ENCODE measurements at places on chromosomes 1 and 21.
A peak's percentile ranks its signal among the peaks of the same experiment; 100 is the strongest.

- peak; percentile 57 for DNase-seq
These were observed 56.5 kb upstream of the SELENON start for GRCh38 chr1:25743164-25744139.

- no peak for DNase-seq
These were observed 17.8 kb upstream of the HSD3B1 start for GRCh38 chr1:119489201-119489600.

DNA sequence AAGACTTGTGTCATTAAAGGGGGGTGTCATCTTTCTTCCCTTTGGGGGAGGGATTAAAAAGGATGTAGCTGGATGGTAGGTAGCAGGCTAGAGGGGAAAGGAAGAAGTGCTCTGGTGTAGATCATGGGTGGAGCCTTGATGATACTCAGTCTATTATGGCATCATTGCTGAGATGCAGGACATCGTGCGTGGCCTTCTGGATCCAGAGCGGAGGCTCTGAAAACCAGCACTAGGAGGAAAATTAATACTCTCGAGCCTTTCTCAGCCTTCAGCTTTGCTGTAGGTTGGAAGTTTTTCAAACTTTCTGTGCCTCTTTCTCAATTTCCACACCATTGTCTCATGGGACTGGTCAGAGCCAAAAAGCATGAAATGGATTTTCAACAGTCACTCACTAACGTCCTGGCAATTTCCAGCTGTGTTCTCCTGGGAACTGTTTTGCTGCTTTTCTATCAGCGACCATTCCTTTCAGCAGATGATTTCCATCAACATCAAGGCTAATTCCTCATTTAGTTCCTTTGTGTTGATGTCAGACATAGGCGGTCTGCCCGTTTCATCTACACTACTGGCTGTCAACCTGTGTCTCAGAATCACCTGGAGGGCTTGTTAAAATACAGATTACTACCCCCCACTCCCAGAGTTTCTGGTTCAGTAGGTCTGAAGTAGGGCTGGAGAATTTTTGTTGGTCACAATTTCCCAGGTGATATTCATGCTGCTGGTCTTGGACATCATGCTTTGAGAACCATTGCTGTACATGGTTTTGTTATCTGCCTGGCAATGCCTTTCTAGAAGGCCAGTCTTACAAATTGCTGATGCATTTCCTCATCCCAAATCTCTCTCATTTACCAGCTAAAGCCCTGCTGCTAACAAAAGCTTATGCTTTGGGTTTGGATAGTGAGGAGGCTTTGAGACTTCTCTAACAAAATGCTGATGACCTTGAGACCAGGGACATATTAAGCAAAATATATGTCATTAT lies 7.7 kb downstream of the CACNA1E start:
- peak; percentile 60 for DNase-seq

DNA sequence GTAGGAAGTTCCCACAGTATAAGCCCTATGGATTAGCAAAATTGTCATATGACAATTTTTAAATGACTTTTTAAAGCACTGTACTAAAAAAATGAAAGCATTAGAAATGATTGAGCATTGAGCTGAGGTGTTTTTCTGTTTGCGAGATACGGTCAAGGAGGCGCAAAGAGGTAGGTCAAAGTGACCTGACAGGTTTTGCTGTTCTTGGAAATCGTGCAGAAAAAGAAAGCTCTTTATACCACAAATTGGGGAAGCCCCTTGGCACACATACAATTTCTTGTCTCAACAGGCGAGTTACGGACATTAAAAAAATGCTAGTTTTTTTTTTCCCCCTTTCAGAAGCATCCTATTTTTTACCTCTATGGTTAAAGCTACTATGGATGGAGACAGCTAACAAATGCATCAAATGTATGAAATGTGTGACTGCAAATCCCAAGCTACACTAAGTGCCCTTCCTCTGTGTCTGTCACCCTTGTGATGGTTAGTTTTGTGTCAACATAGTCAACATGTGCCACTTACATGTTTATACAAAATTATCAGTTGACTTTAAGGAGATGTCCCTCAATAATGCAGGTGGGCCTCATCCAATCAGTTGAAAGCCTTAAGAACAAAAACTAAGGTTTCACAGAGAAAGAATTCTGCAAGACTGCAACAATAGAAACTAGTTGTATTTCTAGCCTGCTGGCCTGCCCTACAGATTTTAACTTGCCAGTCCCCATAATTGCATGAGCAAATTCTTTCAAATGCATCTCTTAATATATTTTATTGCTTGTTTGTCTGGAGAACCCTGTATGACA lies 29.3 kb downstream of the CRYZ start:
- no peak for DNase-seq

DNA sequence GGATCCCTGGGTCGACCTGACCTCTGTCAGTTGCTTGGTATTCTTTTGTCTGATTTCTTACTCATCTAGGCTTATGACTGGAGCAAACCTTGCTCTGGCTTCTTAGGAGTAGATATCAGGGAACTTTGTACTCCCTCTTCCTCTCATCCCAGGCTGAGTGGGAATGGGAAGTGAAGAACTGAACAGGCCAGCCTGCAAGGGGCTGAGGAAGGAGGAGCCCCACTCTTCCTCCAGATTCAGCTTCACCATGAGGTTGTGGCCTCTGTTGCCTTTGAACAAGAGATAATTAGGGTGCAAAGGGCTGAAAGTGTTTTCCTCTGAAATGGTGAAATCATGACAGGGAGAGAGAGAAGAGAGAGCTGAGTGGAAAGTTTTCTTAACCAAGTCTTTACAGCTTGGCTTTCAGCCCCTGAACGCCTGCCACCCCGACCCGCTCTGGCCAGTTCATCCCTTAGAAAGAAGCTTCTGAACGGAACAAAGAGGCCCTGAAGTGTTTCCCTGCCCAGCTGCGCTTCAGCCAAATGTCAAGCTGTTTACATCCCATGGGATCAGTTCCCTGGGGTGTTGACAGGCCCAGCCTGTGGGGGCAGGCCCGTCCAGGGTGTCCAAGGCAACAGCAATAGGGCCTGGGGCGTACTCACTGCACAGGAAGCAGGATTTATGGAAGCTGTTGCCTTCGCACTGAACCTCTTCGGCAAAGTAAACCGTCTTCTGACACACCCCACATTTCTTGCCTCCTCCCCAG lies 11.2 kb downstream of the CSRP1 start:
- DNase-seq = peak; percentile 51

DNA sequence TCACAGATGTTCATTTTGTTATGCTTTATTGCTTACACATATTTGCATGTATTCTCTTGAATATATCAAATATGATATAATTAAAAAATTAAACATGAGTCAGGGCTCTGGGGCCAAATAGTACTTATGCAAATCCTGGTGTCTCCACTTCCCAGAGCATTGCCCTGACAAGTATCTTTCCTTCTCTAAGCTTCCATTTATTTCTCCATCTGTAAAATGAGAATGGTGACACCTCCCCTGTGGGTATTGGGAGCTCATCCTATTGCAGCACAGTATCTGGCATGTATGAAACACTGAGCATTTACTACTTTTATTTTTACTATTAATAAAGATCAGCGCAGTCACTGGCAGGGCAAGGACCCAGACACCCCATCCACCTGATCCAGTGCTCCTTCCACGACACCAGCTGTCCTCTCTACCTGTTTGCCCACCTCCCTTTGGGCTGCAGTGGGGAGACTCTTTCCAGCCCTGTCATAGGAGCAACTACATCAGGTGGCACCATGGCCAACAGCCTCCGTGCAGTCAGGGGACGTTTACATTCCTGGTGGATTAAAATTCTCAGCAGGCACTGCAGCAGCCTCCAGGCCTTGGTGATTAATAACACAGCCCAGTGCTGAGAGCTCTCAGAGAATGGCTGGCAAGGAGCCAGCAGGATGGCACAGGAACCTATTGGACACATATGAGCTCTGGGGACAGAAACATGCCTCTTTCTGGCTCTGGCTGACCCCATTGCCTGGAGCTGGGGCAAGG lies 113.0 kb downstream of the DMRTB1 start:
- peak; percentile 52 for DNase-seq

GRCh38 chr1:15680131-15680530 lies 4.0 kb upstream of the PLEKHM2 start:
- DNase-seq = no peak

GRCh38 chr1:10530281-10530740 lies 55.6 kb downstream of the PEX14 start:
- DNase-seq = peak; percentile 19

DNA sequence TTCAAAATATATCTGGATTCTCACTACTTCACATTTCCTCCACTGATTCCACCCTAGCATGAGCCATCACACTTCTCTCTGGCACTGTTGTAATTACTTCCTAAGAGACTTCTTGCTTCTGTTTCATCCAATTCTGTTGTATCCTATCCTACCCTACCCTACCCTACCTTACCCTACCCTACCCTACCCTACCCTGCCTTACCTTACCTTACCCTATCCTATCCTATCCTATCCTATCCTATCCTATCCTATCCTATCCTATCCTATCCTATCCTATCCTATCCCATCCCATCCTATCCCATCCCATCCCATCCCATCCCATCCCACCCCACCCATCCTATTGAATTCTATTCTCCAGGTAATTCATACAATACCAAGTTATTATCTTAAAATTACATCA lies 29.7 kb downstream of the KCNA2 start:
- no peak for DNase-seq

GRCh38 chr1:205488074-205488723 lies 16.3 kb upstream of the CDK18 start:
- DNase-seq = no peak

DNA sequence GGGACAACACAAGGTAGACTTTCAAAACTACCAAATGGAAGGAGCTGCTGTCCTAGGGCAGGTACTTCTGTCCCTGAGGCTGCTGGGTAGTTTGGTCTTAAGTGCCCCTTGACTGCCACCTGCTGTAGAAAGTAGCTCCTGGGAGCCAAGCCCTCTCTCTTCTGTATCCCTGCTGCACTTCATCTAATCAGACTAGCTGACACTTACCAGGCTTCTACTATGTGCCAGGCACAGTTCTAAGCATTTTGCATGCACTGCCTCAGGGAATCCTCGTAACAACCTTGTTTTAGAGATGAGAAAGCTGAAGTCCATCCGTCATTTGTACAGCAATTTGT lies 15.9 kb upstream of the SRSF4 start:
- DNase-seq = no peak

- DNase-seq = no peak
These were observed 525.1 kb downstream of the LMO4 start for GRCh38 chr1:87853576-87854351.

DNA sequence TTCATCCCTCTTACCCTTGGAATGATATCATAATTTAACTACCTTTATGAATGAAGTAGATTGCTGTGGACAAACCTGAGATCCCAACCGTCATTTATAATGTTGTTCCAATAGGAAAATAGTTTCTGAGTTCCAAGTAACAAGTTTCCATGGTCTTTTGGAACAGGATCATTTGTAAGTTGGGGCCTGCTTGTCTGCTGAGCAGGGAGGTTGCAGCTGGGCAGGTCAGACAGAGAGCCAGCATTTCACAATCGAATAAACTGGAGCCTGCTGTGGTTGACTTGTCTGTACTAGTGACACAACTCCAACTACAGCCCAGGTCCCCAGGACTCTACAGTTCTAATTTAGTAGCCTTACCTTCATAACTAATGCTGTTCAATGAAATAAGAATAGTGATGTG lies 18.6 kb upstream of the RALGPS2 start:
- DNase-seq = peak; percentile 35

- peak; percentile 69 for DNase-seq
These were observed 205.1 kb downstream of the PLPP3 start for GRCh38 chr1:56374026-56374974.

DNA sequence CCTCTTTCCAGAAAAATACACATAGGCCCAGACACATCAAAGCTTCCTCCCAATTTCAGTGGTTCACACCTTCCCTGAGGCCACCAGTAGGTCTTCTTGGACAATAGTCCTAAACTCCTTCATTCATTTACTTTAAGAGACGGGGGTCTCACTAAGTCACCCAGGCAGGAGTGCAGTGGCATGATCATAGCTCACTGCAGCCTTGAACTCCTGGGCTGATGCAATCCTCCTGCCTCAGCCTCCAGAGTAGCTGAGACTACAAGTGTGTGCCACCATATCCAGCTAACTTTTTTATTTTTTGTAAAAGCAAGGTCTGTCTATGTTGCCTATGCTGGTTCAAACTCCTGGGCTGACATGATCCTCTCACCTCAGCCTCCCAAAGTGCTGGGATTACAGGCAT lies 8.2 kb upstream of the FHAD1 start:
- no peak for DNase-seq

GRCh38 chr21:33857846-33858666 lies 57.5 kb downstream of the ATP5PO start:
- no peak for DNase-seq
